ENCODE measurements at places on chromosomes 3 and 15.

GRCh38 chr15:74400915-74401757 lies 32.6 kb downstream of the SEMA7A start:
- no peak for DNase-seq

GRCh38 chr3:175287361-175287963 lies 428.3 kb downstream of the NAALADL2 start:
- no peak for DNase-seq

GRCh38 chr3:184234224-184234623 lies 4.8 kb downstream of the VWA5B2 start:
- DNase-seq, result peak; percentile 88

DNA sequence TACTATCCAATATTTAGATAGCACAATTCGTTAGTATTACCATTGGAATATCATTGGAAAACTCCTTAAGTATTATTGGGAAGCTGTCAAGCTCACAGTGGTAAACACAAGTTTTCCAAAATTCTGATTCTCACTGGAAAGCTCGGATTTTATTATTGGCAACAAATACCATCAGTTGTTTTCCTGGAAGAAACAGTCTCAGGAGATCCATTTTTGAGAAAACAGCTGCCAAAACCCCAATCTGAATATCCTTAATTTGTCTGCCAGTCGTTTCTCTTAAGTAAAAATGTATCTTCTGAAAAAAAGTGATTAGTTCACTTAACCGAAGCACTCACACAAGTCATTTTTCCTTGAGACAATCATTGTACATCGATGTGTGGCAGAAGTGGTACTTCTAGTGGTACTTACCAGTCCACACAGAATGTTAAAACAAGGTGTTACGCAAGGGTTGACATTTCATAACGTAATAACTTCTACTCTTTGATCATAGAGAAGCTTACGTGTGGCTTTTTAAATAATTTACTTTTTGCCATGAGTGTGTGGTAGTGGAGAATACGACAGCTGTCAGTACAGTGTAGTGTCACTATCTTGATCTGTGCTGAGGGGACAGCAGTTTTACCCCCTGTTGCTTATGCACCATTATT lies 74.9 kb downstream of the FAM43A start:
- DNase-seq, result no peak

- DNase-seq, result no peak
Measured at GRCh38 chr15:25884370-25884769, 21.2 kb upstream of the ATP10A start.

DNA sequence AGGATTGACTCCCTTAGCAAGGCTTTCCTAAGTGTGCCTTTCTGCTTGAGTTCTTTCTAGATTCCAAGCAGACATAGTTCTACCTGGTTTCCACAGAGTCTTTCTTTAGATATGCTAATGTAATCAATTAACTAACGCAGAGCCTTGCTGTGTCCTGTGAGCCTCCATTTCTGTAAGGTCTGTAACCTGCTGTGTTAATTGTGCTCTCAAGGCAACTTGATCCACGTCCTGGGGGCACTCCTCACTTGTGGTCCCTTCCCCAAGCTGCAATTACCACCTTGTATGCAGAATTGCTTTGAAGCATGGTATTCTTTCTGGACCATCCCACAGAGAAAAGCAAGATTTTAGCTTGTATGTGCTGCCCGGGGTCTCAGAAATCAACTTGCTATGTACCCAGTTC lies 29.5 kb upstream of the THSD4 start:
- no peak for DNase-seq

GRCh38 chr3:105545051-105545450 lies 178.3 kb downstream of the ALCAM start:
- DNase-seq, result no peak

Data from urothelium cell line (cell line).